Stimulated activated CD8-positive, alpha-beta memory T cell treated with anti-CD3 and anti-CD28 coated beads, Interleukin-15, amount 100 ng/mL, for 48 hours (primary cell): ENCODE measurements at places on chromosomes 2 and 18.

DNA sequence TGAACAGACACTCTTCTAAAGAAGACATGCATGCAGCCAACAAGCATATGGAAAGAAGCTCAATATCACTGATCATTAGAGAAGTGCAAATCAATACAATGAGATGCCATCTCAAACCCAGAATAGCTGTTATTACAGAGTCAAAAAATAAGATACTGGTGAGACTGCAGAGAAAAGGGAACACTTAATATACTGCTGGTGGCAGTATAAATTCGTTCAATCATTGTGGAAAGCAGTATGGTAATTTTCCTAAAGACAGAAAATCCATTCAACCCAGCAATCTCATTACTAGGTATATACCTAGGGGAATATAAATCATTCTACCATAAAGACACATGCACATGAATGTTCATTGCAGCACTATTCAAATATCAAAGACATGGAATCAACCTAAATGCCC, 116.6 kb upstream of the LTBP1 start:
- DNase-seq = no peak

GRCh38 chr18:9608728-9609127, 5.6 kb downstream of the PPP4R1 start:
- DNase-seq = no peak

- DNase-seq = no peak
Observed at GRCh38 chr2:40257340-40258134, 194.4 kb downstream of the SLC8A1 start.

GRCh38 chr2:188975497-188976102, 1.4 kb downstream of the COL3A1 start:
- DNase-seq = no peak

GRCh38 chr18:9130806-9131205, 5.8 kb upstream of the ANKRD12 start:
- no peak for DNase-seq

- DNase-seq = no peak
Observed at GRCh38 chr2:212135739-212136138, 402.9 kb downstream of the ERBB4 start.

DNA sequence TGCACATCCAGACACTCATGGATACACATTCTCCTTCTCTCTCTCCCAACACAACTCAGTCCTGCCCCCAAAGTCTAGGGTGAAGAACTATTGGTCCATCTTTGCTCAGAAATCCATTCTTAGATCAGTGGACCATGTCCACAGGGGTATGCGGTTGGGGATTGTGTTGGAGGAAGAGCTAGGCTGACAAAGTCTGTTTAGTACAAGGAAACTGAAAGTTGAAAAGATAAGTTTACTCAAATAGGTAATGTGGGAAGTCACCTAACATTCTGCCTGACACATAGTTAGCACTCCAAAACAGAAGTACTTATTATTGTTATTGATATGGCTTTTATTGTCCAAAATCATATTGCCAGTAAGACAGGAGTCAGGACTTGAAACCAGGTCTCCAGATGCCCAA, 55.9 kb downstream of the ALK start:
- no peak for DNase-seq

GRCh38 chr2:206521115-206521514, 77.8 kb downstream of the ADAM23 start:
- no peak for DNase-seq

GRCh38 chr2:145617420-145617819, 1097.5 kb upstream of the ZEB2 start:
- no peak for DNase-seq
